Left kidney (tissue), 8 donors: ENCODE measurements at places on chromosomes 6 and 20. TPM values are rescaled to one million over a fixed set of nuclear protein-coding genes. Genes with fewer than 3 reads are reported as not detected.

GRCh38 chr6:99393366-99393697, 663 bp downstream of the COQ3 start:
- DNase-seq: no peak

GRCh38 chr6:131828080-131828479, 20.3 kb downstream of the ENPP1 start:
- DNase-seq: no peak

DNA sequence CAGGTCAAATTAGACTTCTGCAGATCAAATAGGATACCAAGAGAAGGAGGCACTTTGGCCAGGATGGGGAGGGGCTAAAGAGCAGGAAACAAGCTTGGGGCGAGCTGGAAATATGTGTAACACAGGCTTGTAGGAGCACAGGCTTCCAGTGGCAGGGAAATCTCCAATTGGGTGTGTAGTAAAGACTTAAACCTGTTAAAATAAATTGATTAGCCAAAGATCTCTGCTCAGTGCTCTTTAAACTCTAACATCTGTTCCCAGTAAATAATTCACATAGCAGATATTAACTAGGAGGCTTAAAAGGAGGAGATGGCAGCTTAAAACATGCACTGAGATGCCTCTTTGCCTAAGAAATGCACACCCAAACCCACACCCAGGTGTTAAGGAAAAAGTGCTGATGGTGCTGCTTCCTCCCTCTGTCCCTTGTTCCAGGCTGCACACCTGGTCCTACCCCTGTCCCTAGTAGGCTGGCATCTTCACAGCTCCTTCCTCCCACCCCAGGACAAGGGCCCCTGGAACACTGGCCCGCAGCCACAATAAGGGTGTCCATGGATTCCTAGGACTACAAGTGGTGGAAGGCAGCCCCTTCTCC, 93.5 kb upstream of the MLN start:
- no peak for DNase-seq

DNA sequence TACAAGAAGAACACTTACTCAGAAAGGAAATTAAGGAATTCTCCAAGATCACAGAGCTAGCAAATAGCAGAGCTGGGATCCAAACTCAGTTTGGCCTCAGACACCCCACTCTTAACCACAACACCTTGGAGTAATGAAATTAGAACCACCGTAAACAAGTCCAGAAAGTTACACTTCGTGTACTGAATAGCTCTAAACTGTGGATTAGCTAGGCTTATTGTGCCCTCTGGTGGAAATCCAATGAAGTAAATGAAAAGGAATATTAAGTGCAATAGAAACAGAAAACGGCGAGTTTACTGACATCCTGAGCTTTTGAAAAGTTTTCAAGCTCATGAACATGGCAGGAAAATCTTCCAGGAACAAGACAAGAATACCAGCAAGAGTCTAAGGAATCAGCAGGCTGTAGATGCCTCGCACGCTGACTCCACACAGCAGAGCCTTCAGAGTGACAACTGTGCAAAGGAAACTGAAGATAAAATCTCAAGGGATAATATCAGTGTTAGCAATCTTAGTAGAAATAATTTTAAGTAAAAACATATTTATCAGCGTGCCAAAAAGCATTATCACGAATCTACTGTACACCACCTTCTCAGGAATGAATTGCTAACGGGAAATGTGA, 34.6 kb downstream of the FBXO5 start:
- peak; percentile 42 for DNase-seq

DNA sequence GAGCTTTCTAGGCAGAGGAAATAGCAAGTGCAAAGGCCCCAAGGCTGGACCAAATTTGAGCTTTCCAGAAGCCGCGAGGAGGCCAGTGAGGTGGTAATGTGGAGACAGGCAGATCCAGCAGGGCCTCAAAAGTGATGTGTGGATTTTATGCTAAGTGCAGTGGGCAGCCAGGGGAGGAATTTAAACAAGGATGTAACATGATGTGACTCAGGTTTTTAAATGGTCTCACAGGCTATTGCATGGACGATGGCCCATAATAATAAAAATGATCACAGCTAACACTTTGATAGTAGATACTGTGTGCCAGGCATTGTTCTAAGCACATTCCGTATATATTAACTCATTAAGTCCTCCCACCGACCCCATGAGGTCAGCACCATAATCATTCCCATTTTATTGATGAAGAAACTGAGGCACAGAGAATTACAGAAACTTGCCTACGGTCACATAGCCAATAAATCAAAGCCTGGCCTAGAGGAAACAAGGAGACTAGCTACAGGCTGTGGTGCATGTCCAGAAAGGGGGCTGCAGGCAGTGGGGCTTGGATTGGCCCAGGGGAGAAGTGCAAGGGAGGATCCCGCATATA, 18.0 kb upstream of the PREX1 start:
- no peak for DNase-seq

Gene FAM83D
- polyA plus RNA-seq: 20.0 TPM

Gene EPPIN
- polyA plus RNA-seq: 0.55 TPM

Gene HLA-DQB1
- 8.4 TPM for polyA plus RNA-seq

Gene LGSN
- polyA plus RNA-seq: 1.4 TPM

Gene DPPA5
- polyA plus RNA-seq: not detected

Gene SPEF1
- polyA plus RNA-seq: 1.7 TPM

Gene OPRL1
- polyA plus RNA-seq: 1.1 TPM

Gene TSPO2
- 0.76 TPM for polyA plus RNA-seq

Gene COL21A1
- 124 TPM for polyA plus RNA-seq
